T-helper 2 cell (primary cell): ENCODE measurements at places on chromosomes 5 and 9.

DNA sequence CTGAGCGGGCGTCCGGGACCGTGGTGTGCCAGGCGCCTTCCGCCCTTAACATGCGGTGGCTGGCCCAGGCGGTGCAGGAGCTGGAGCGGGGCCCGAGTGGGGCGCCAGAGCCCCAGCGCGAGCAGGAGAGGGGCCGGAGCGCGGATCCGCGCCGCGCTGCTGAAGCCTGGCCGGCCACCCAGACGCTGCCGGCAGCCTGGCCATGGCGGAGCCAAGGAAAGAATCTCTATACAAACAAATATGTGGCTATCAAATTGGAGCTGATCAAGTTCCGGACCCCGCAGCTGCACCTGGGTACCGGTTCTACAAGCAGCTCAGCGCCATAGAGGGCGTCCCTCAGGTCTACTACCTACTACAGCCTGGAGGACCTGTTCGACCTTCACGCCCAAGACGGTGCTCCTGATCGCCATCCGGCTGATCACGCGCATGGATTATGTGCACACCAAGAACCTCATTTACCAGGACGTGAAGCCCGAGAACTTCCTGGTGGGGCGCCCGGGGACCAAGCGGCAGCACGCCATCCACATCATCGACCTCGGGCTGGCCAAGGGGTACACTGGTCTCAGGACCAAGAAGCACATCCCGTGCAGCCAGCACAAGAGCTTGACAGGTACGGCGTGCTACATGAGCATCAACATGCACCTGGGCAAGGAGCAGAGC lies 55.8 kb downstream of the JAK2 start:
- DNase-seq: no peak

- no peak for DNase-seq
These were observed 15.1 kb downstream of the PRKACG start for GRCh38 chr9:68998812-68999211.

- no peak for DNase-seq
These were observed 225.7 kb downstream of the ASTN2 start for GRCh38 chr9:117189121-117189520.

- no peak for DNase-seq
These were observed 49.0 kb downstream of the SGCD start for GRCh38 chr5:156375895-156376495.

DNA sequence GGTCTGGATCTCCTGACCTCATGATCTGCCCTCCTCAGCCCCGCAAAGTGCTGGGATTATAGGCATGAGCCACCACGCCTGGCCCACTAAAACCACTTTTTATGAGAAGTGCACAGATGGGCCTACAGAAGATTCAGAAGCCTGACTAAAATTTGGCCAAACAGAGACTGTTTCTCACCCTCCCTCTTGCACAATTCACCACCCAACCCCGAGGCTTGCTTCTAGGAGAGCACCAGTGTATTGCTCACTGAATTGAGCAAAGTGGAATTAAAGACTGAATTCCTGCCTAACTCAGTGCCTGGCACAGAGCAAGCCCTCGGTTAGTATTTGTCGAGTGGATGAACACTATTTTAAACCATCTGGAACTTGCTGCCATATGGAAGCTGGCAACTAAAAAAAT lies 3.4 kb upstream of the DCTN4 start:
- DNase-seq: no peak
